ENCODE measurements at places on chromosomes 11 and 22.
A peak's percentile ranks its signal among the peaks of the same experiment; 100 is the strongest.

GRCh38 chr11:118572981-118573550, 857 bp downstream of the ARCN1 start:
- DNase-seq = peak; percentile 63

DNA sequence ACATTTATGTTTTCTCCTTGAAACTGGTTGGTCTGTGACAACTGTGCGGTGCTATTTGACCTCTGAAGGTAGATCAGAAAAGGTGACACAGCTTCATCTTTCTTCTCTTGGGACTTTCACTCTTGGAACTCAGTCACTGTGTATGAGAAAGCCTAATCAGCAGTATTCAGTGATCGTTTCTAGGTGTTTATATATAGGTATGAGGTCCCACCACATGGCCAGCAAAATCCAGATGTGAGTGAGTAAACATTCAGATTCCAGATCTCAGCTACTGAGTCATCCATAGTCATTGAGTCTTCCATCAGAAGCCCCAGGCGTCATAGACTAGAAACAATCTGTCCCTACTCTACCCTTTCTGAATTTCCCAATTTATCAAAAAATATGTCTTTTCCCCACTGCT, 117.3 kb upstream of the CTSC start:
- peak; percentile 85 for DNase-seq

- peak; percentile 63 for DNase-seq
These were observed 25.8 kb downstream of the MRGPRD start for GRCh38 chr11:68954836-68955606.

- DNase-seq = no peak
These were observed 611.1 kb downstream of the BRD1 start for GRCh38 chr22:49216579-49216978.

- no peak for DNase-seq
These were observed 9.6 kb upstream of the EED start for GRCh38 chr11:86234831-86235461.

DNA sequence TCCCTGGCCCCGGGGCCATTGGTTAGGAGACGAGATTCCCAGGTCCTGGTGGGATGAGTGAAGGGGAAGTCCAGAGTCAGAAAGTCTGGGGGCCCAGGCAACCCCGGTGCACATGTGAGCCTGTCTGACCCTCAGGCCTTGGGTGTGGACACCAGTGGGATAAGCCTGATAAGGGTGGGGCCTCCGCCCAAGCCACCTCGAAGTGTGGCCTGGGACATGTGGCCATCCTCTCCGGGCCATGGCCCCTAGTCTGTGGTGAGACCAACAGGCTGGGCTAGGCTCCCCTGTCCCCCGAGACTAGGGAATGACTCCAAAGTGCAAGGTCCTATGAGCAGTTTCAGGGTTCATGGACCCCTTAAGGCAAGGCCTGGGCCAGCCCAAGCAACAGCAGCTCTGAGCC, 6.3 kb downstream of the CABP7 start:
- DNase-seq = no peak

DNA sequence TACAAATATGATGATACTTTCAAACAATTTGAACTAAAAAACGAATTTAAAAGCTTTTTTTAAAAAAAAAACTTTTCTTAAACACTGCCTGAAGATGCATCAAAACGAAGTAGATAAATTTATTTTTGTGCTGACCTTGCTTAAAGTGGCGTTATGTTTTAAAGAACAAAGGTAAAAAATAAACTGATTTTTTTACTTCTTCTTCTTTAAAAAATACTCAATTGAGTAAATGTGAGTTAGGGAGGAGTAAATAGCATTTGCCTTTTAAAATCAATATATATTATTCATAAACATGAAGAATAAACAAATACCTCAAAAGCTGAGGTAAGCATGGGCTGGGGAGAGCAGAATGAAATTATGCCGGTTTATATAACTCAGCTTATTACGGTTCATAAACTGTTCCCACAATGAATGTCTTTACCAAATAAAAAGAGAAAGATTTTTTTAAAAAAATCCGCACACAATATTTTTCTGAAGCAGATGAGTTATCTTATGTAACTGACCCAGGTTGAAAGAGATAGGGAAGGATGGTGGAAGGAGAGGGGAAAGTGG, 9.0 kb downstream of the PAX6 start:
- no peak for DNase-seq

- DNase-seq = no peak
These were observed 138.7 kb downstream of the TRIM29 start for GRCh38 chr11:119999220-119999619.

GRCh38 chr11:128892866-128893565, 1.9 kb downstream of the KCNJ5 start:
- DNase-seq = no peak

DNA sequence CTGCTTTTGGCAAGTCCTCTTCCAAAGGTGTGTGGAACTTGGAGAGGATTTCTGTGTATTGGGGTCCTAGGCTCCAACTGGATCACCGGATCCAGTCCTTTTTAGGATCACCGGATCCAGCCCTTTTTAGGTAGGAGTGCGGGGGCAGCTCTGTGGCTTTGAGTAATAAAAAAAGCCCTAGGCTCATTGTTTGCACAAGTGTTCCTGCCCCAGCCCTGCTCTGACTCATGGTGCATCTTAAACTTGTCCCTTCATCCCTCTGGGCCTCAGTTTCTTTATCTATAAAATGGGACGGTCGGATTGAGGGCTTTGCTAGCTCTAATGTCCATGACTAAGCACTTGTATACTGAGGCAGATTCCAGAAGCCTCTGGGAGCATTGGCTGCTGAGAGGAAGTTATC, 22.7 kb upstream of the CD44 start:
- peak; percentile 70 for DNase-seq

DNA sequence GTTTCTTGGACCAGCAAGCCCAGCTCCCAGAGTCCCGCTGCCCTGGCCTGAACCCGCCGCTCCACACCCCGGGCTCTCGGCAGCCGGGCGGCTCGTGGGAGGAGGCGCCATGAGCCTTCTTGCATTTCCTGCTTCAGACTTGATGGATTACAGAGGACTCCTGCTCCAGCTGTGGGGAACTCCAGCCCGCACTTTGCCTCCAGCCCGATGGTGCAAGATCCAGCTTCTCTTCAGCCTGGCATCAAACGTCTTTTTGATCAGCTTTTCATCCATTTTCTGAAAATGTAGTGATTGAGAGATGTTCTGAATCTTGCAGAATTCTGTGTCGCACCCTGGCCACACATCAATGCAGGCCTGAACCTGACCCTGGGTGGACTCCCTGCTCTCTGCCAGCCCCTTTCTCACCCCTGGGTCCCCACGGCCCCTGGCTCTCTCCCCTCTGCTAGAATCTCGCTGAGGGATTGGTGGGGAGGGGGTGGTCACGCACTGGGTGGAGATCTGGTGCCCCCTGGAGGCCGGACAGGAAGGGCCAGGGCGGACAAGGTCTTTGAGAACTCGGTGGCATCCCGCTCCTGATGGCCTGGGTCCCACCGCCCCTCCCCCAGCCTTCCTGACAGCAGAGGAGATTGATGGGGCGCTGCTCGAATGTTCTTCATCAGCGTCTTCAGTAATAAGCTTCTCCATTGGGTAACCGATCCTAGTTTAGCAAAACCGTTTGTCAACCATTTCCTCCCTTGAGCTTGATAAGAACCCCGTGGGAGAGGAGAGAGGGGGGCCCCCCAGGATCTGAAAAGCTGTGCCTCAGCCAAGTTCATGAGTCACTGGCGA, 12.1 kb upstream of the NFAM1 start:
- DNase-seq = peak; percentile 89

DNA sequence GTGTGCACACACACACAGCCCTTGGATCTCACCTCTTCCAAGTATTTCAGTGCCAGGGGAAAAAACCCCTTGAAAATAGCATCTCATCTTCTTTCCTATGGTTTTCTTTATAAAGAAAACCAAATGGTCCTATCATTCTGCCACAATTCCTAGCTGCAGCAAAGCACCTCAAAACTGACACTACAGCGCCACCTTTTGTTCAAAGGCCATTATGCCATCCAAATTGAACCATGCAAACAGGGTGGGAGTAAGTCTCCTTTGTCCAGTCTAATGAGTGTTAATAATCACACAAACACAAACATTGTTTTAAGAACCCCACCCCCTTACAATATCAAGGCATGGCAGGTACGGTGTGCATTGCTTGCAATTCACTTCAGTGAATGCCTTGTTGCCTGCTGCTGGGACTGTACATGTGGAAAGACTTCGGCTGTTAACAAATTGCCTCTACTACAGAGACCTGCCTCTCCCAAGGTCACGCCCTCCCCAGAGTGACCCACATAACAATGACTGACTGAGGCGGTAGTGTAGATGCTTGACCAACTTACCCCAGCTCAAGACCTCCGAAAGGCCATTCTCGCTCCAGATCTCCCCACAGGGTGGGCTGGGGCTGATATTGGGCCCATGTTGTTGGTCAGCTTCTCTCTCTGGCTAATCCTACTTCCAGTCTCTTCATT, 31.7 kb downstream of the FAM181B start:
- DNase-seq = peak; percentile 42

DNA sequence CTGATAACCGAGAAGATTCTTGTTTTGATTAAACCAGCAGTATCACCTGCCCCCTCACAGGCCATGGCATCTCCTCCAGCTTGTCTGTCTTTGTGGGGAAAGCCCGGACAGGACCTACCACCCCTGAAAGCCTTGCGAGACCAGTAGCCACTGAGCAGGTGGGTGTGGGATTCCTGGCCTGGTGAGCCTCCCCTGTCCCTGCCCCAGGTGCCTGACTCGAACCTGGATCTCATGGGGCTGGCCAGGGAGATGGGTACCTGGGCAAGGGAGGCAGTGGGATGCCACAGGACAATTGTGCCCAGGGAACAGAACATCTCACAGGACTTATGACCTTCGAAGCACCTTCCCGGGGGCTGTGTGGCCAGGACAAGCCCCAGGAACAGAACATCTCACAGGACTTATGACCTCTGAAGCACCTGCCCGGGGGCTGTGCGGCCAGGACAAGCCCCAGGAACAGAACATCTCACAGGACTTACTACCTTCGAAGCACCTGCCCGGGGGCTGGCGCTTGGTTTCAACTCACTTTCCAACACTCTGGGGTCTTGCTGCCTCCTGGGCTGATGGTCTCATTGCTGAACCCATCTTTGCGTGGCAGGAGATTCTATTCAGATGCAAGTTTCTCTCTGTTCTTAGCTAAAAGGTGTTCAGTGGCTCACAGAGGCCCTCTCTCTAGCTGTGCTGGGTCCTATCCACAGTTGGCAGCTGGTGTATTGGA, 854.5 kb downstream of the BRD1 start:
- DNase-seq = no peak

DNA sequence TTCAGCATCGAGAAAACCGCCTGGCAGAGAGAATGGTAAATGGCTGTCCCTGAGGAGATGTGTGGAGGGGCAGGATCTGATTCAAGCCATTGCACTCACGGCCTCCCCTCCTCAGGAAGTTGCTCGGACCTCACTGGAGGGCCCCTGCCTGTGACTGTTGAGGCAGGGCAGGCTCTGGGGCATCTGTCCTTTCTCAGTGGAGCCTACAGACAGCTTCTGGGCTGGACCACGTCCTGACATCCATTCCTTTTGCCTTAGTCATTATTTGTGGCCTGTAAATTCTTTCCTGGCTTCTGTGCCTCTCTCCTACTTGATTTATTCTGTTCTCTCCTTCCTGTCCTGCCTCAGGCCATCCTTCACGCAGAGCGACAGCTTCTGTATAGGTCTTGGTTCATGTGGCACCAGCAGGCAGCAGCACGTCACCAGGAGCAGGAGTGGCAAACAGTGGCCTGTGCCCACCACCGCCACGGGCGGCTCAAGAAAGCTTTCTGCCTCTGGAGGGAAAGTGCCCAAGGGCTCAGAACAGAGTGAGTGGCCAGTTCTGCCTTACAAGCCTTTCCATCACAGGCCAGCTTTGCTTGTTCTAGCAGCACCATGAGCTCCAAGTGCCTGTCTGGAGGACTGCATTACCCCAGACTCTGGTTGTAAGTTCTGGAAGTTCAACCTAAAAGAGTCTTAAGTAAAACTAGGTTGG, 59.6 kb downstream of the PISD start:
- peak; percentile 94 for DNase-seq

- DNase-seq = peak; percentile 45
These were observed 6.3 kb upstream of the SYNGR1 start for GRCh38 chr22:39343259-39344045.

- DNase-seq = no peak
These were observed 309 bp downstream of the OR8B12 start for GRCh38 chr11:124543145-124543544.

GRCh38 chr22:25051983-25052710, 99.6 kb downstream of the KIAA1671 start:
- no peak for DNase-seq

- no peak for DNase-seq
These were observed 18.9 kb downstream of the TANGO2 start for GRCh38 chr22:20039683-20040325.

DNA sequence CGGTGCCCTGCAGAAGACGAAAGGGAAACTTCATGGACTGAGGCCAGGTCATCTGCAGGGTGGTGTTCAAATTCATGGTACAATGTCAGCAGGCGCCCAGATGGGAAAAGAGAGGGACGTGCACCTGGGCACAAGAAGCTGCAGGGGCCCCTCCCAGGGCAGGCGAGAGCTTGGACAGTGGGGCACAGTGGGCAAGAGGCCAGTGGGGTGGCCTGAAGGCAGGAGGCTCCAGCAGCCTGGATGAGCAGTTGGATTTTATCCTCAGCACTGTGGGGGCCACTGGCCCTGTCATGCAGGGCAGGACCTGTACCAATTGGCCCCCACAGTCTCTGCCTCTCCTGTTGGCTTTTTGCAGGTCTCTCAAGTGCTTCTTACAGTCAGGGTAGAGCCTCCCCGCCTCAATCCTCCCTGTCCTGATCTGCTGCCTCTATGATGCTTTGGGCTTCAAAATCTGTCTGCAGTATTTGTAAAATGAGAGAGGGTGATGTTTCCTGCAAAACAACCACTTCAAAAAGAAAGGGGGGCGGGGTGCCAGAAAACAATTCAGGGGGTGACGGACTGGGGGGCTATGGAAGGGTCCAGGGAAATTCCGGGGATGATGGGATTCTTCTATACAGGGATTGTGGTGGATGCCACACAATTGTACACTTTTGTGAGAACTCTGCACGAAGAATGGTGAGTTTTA, 1.7 kb upstream of the BID start:
- DNase-seq = no peak
